Stimulated activated CD4-positive, alpha-beta T cell treated with anti-CD3 and anti-CD28 coated beads, Interleukin-4, amount 100 ng/mL, for 24 hours (primary cell): ENCODE measurements at places on chromosomes 7 and 10.
A peak's percentile ranks its signal among the peaks of the same experiment; 100 is the strongest.

DNA sequence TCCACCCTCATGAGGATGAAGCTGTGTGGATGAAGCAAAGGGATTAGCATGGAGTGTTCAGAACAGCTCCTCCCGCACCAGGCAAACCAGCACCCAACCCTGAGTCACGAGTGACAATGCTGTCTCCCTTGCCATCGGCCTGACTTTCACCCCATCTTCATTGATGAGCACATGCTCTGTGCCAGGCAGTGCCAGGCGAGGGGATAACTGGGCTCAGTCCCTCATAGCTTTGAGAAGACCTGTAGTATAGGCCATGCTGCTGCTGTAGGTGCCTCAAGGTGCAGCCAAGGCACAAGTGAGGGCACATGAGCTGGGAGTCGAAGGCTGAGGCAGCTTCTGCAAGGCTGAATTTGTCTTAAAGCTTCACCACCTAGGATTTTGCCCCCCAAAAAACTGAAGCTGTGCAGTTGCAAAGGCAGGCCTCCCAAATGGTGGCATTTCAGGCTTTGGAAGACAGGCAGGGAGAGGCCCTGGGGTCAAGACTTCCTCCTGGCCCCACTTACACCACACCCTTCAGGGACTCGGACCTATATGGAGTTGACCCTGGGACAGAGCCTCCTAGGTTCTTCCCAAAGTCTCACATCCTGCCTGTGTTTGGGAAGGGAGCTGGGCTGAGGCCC, 54.2 kb upstream of the GDF10 start:
- no peak for DNase-seq

DNA sequence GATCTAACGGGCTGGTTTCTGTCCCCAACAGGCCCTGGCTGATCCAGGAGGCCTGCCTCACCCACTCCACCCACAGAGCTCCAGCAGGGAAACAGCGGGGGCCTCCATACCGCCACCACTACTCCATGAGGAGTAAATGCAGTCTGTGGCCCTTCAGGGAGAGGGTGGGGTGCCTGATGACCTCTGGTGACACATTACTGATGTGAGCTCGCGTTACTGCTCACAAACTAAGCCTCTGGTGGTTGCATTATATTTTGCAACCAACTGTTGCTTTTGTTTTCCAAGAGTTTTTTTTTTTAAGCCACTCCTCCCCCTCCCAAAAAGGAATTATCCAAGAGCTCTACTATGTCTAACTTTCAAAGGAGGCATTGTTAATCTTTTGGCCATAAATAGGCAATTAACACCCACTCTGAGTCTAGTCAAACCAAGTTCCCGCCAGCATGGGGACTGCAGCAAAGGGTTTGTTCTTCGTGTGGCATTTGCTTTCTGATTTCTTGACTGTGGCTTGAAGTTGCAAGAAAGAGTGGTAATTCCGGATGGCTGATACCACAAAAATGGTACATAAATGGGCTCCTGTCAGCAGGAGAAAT, 72.6 kb downstream of the FAM53B start:
- no peak for DNase-seq

DNA sequence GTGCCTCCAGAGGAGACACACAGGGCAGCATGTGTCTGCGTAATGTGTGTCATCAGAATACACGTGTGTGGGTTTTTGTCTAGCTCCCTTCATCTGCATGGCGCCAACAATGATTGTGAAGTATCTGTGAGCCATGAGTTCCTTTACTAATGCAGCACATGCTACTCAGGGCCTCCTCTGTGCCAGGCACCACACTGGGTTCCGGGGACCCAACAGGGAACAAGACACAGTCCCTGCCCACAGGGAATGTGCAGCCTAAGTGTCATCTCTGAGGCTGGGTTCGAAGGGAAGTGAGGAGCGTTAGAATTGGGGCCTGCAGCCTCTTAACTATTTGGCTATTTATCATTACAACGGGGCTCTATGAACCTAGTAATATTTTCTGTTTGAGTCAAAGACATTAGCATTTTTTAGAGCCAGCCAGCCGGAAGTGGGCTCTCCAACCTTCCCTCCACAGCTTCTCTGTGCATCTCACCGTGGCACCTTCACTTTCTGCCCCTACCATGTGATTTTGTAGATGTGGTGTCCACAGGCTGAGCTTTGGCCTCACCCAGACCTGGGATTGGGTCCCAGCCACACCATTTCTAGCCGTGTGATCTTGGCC, 43.9 kb upstream of the SRGN start:
- DNase-seq = peak; percentile 39

DNA sequence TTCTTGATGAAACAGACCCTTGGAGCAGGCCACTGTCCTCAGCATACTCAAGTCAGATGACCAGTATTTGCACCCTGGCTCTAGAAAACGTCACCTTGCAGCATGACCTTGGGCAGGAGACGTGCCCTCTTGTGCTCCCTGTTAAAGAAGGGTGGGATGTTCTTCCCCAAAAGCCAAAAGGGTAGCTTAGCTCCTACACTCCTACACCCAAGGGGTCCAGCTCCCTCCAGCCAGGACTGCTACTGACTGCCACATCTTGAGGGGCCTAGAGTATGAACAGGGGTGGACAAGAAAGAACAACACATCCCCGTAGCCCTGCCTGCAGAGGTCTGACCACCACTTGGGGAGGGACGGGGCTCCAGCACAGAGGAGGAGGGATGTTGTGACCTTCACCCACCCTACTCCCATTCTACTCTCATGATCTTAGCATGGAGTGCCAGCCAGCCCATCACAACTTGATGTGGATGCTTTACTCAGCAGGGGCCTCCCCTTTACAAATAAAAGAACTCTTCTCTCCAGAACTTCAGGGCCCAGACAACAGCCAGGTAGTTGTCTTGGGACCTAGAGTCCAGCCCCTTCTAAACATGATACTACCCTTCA, 165.3 kb upstream of the ZMIZ1 start:
- DNase-seq = peak; percentile 2

DNA sequence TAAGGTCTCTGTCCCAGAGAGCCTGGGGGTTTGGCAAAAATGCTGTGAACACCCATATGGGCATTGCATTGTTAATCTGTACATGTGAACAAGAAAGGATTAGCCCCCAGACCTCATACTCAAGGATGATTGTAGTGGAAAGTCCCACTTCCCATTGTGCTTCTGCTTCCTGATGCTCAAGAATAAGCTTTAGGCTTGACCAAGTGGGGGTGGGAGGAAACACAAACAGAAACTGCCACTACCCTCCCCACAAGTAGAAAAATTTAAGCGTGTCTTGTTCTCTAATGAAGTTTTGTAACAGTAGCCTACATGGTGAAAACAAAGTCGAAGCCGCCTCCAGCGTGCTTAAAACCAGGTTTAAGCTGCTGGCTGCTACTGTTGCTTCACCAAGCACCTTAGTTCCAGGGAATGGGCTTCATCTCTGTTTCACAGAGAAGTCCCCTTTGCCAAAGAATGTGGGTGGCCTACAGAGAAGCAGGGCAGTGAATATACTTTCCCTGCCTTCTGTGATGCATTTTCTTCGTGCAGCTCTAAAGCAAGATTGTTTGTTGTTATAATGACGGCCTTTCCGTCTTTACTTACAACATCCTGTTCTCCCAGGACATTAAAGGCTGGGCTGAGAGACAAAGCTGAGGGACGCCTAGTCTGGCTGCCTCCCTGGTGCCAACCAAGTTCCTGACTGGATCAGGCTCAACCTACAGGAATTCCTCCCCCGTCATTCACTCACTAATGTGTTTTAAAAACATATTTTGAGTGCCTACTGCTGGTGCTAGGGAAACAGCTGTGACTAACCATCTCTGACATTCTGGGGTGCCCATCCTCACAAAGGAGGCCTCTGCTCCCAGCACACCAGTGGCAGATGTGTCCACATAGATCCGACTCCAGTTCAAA, 32.1 kb upstream of the CCSER2 start:
- DNase-seq = no peak

- DNase-seq = no peak
These were observed 86.7 kb downstream of the MDFIC start for GRCh38 chr7:115008465-115009114.
